ENCODE measurements at places on chromosomes 7 and 10.

DNA sequence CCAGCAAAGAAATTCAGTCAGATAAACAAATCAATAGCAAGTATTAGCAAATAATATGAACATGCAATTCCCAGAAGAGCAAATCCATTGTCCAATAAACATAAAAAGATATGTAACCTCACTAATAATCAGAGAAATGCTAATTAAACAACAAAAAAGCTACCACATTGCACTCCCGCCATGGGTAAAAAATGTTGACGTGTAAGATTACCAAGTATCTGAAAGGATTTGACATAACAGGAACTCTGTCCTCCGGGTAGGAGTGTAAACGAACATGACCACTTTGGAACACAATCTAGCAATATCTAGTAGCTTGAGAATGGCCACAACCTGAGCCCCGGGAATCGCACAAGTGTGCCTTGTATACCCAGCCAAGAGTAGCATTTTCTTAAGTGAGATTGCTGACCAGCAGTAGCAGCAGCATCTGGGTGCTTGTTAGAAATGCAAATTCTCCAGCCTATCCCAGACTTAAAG, 31.6 kb downstream of the DYDC1 start:
- no peak for DNase-seq

DNA sequence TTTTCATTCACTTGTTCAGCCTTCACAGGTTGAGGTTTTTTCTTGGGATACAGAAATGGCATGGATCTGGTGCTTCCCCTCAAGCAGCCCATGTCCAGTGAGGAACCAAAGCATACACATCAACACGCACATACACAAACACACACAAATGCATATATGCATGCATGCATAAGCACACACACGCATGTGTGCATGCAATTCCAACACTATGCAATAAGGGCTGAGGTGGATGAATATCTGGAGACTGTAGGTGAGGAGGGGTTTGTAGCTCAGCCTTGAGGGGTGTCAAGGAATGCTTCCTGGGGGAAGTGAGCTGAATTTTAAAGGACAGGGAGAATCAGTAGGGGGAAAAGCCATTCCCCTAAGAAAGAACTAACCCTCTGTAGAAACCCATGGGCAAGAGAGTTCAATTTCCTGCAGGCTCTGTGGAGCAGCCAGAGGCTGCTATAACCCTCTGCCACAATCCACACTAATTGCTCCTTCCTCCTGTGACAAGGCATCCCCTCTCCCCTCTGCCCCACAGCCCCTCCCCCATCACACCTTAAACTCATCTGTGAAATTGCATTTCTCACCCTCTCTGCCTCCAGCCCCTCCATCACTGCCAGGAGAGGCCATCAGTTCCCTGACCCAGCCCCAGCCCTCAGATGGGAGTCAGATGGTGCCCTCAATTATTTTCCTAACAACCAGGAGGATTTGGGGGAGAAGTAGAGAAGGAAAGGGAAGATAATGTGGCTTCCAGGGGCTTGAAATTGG, 316.4 kb downstream of the RPS24 start:
- DNase-seq: no peak

DNA sequence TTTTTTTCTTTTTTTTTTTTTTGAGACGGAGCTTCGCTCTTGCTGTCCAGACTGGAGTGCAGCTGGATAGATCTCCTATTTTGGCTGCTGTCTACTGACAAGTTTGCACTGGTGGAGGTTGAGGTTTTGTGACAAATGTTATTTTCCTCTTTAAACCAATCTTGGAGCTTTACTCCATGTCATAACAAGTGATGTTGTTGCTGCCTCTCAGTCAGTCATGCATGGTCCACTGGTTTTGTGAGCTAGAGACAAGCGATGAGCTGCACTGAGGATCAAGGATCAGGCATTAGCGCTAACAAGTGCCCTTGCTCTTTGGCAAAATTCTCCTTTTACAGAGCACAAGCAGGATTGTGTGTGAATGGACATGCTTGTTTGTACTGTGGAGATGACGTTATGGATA, 805 bp upstream of the WDFY4 start:
- DNase-seq: no peak

- DNase-seq: no peak
Measured at GRCh38 chr7:151690606-151691005, 170.9 kb upstream of the RHEB start.

- DNase-seq: no peak
Measured at GRCh38 chr7:44223362-44224079, 22.7 kb downstream of the YKT6 start.

DNA sequence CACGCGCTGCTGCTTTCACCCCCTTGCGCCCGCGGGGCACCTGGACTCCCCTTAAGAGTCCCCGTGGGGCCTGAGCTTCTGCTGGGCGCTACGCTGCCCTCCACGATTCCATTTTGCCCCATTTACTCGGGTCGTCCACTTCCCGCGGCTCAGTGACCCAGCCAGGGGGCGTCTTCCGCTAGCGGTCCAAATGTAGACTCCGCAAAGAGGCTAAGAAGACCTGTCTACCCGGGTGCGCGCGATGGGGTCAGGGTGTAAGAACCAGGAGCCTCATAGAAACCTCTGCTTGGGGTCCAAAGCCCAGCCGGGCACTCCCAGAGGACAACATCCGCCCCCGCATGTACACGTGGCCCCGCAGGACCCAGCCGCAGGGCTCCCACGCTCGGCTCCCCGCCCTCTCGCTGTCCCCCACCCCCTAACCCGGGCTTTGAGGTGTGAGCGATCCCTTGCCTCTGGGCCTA, 5.2 kb upstream of the HMX2 start:
- DNase-seq: no peak

DNA sequence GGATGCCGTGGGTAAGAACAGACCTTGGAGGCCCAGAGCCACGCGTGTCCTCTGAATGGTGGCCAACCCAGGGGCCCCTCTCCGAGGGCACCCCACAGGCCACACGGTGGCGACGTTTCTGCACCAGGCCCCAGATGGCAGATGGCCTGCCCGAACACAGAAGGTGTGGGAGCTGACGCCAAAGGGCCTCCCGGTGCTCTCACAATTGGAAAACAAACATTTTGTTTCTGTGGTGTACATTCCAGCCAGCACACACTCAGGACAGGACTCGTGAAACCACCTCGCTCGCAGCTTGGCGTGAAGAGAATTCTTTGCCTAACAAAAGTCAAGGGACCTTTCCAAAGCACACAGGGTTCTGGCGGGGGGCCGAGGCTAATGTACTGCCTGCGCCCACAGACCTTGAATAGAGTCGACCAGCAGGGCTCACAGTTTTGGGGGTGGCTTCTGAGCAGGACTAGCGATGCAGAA, 112.1 kb downstream of the FAM53B start:
- no peak for DNase-seq

DNA sequence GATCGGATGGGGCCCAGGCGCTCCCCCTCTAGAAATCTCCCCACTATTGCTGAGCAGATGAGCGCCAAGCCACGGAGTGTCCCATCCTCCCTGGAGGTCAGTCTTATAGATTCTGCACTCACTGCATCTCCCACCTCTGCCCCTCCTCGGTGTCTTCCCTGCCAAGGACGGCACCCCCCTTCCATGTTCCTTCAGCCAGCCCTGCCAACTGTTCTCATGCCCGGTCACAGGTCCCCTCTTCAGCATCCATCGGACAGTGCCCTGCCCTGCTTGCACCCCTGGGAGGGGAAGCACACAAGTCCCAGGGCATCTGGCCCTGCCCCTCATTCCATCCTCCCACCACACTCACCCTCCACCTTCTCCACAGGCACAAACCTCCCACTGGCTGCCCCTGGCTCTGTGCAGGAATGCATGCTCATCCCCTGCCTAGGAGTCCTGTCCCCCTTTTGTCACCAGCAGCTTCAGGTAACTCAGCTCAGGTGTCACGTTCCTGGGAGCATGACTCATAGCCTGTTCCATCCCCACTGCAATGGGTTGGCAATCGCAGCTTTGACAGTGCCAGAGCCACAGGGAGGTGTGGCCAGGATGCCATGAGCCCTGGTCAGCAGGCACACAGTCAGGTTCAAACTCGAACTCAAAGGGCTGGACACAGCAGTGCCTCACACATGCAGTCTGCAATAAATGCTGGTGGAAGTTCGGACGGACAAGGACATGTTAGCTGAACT, 234.7 kb upstream of the TCERG1L start:
- DNase-seq: no peak

DNA sequence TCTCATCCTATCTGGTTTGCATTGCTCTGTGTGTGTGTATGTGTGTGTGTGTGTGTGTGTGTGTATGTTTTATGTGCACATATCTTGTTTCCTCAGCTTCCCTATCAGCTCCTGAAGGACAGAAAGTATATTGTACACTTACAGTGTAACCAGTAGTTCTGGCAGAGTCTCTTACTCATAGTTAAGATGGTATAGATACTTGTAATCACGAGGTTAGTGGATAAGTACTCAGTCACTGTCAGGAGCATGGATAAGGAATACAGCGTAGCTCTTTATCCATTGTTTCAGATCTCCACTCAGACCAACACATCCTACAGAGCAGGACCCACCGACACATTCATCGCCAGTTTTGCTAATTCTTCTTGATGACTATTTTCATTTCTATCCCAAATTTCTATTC, 275.0 kb downstream of the TSPAN12 start:
- DNase-seq: no peak

GRCh38 chr7:111145472-111145871, 54.5 kb downstream of the LRRN3 start:
- DNase-seq: no peak

DNA sequence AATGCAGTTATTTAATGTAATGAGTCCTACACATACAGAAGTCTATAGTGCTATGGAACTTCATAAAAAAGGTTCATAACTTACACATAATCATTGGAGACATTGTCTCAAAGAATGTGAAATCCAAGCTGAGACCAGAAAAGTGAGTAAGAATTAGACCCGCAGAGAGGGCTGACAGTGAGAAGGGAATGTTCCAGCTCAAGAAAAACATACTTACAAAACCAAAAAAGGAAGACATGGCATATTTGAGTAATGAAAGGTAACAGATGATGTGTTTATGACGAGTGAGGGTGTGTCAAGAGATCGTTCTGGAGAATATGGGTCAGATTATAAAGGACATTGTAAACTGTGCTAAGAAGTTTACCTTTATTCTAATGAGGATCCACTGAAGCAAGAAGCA, 566.5 kb downstream of the ATRNL1 start:
- no peak for DNase-seq

DNA sequence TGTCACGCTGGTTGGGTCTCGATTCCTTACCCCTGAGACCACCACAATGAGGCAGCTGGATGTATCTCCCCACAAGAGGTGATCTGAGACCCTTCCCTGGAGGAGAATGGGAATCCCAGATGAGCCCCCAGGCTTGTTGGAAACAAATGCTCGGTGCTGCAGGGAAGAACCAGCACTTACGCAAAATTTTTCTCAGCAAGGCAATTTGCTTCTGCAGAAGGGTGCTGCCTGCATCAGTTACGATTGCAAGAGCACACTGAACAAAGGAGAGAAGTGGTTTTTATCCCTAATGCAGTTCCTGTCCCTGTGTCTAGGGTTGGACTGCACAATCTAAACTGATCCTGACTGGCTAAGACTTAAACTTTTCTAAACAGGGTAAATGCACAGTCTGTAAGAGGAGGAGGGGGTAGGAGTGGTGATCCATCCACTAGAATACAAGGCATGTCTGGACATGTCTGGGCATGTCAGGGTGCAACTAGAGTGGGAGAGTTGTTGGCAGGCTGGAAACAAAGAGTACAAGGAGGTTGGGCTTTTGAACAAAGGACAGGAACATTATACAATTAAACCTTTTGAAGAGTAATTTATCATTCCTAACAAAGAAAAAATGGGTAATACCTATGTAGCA, 114.9 kb upstream of the FAM3C start:
- no peak for DNase-seq

DNA sequence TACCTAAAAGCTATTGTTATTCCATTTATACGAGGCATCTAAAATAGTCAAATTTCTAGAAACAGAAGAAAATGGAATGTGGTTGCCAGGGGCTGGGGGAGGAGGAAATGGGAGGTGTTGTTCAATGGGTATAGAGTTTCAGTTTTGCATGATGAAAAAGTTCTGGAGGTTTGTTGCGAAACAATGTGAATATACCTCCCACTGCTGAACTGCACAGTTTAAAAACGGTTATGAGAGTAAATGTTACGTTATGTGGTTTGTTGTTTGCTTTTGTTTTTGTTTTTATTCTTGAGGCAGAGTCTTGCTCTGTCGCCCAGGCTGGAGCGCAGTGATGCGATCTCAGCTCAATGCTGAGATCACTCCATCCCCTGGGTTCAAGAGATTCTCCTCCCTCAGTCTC, 64.9 kb upstream of the NRBF2 start:
- DNase-seq: no peak

DNA sequence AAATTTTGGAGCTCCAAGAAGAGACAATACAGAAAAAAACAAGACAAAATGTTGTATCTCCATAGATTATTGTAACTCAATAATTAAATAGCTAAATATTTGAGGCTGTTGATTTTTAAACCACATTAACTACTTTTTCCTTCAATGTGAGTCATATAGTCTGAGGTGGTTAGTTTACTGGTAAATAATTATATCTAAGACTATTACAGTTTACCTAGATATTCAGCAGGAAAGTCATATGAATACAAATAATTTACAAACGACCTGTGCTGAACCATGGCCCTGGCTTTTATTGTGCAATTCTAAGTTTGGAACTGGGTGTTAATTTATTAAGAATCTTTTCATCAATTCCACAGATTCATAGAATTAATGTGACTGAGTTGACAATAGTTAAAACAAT, 22.2 kb downstream of the CREB5 start:
- DNase-seq: no peak

DNA sequence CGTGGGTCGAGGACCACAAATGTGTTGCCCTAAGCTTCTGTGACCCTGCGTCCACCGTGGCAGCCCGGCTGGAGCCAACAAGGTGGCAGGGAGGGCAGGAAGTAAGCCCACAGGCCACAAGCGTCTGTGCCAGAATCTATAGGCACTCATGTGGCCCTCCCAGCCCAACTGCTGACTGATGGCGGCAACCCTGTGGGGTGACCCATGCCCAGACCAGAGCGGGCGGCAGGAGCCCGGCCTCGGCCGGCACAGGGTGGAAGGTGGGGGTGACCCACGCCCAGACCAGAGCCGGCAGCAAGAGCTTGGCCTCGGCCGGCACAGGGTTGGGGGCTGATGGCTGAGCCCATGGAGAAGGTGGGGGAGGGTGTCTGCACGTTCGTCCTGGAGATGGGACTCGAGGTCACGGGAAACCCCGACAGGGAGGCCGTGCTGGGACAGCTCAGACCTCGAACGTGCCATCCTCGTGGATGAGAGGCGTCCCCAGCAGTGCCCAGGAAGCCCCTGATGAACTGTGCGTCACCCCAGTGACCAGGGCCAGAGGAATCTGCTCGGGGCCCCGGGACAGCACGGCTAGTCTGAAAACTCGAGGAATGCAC, 181.0 kb downstream of the ELFN1 start:
- no peak for DNase-seq

All from stimulated activated CD8-positive, alpha-beta memory T cell treated with anti-CD3 and anti-CD28 coated beads, Interleukin-4, amount 100 ng/mL, for 1 hour (primary cell).